Camera-type eye (tissue), 1 donor: ENCODE measurements at places on chromosomes 4 and X. TPM values are rescaled to one million over a fixed set of nuclear protein-coding genes. Genes with fewer than 3 reads are reported as not detected.

MAGEE1 gene
- 9.6 TPM for total RNA-seq

IL1RAPL1 gene
- total RNA-seq = 9.1 TPM

PI4K2B gene
- 14.7 TPM for total RNA-seq

SCML2 gene
- 13.7 TPM for total RNA-seq

SPANXN4 gene
- total RNA-seq = not detected

RAB39B gene
- 12.3 TPM for total RNA-seq

CLCN4 gene
- 53.7 TPM for total RNA-seq

RHOXF2 gene
- not detected for total RNA-seq

ASB5 gene
- 17.9 TPM for total RNA-seq

CABS1 gene
- total RNA-seq = not detected

FAM47A gene
- not detected for total RNA-seq

LRPAP1 gene
- 169 TPM for total RNA-seq

PAGE4 gene
- not detected for total RNA-seq

SSX2B gene
- total RNA-seq = not detected

AGA gene
- total RNA-seq = 26.9 TPM

RNF128 gene
- total RNA-seq = 0.38 TPM

NDST4 gene
- total RNA-seq = 2.6 TPM

DCAF12L1 gene
- 0.49 TPM for total RNA-seq

MAGEB2 gene
- total RNA-seq = not detected

UGT8 gene
- 2.1 TPM for total RNA-seq

GAK gene
- 83.1 TPM for total RNA-seq

KCNIP4 gene
- 16.3 TPM for total RNA-seq
